Activated T-helper 2 cell treated with anti-CD3 and anti-CD28 coated beads, Interferon-gamma antibody, Interleukin-2, Interleukin-4, amounts not matched to agents 10 μg/mL and 5 μg/mL and 100 μg/mL, durations not matched to agents 14 hours and 24 hours and 36 hours (primary cell): ENCODE measurements at places on chromosomes 5 and 9.

DNA sequence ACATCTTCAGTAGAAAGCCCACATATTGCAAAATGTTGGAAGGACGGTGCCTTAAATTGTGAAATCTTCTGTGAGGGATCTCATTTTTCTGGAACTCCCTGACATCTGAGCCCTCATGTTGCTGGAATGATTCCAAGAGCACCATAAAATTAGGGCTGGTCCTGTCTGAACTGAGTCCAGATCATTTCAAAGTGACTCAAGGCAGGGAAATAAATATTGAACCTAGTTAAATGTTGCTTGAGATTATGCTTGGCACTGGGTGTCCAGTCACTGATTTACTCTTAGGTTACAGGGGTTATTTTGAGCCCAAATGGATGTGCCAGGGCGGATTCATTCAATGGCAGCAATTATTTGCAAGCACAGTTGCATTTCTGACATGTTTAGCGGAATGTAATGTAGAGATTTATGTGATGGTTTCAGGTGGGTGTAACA lies 437.0 kb downstream of the PIK3R1 start:
- DNase-seq, result no peak
- H3K27ac ChIP-seq, result no peak overlapping the region
- H3K27me3 ChIP-seq, result peaks cover 3% of the 10 kb centered on the region
- no peaks in the 10 kb centered on the region for H3K4me1 ChIP-seq
- H3K4me3 ChIP-seq, result no peak overlapping the region
- no peaks in the 10 kb centered on the region for H3K36me3 ChIP-seq

DNA sequence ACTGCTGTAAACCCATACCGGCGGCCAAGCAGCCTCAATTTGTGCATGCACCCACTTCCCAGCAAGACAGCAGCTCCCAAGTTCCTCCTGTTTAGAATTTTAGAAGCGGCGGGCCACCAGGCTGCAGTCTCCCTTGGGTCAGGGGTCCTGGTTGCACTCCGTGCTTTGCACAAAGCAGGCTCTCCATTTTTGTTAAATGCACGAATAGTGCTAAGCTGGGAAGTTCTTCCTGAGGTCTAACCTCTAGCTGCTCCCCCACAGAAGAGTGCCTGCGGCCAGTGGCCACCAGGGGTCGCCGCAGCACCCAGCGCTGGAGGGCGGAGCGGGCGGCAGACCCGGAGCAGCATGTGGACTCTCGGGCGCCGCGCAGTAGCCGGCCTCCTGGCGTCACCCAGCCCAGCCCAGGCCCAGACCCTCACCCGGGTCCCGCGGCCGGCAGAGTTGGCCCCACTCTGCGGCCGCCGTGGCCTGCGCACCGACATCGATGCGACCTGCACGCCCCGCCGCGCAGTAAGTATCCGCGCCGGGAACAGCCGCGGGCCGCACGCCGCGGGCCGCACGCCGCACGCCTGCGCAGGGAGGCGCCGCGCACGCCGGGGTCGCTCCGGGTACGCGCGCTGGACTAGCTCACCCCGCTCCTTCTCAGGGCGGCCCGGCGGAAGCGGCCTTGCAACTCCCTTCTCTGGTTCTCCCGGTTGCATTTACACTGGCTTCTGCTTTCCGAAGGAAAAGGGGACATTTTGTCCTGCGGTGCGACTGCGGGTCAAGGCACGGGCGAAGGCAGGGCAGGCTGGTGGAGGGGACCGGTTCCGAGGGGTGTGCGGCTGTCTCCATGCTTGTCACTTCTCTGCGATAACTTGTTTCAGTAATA lies at the start of gene FXN:
Gene FXN (plus strand): TSS at position 315 of the 871 bp plus-strand sequence. CDS start 31 bp downstream, at position 346.
- H3K27ac ChIP-seq, result peak within 1 kb of the TSS; percentile 84
- H3K27me3 ChIP-seq, result no peaks in the 10 kb centered on the region
- H3K4me3 ChIP-seq, result peak within 1 kb of the TSS; percentile 91

DNA sequence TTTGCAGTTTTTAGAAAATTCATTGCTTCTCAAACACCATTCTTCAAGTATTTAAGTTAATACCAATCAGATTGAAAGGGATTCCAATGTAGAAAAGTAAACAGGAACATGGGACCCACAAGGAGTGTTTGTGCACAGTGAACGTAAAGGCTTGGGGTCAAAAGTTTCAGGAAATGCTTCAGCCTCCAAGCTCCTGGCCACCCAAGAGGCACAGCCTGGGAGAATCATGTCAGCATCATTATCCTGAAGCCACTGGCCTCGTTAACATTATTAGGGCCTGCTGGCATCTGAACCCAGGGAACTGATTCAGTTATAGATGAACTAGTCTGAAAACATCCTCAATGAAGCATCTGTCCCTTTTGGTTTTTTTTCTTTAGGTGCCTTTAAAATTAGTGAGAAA lies 122.9 kb downstream of the NXNL2 start:
- no peak overlapping the region for H3K4me3 ChIP-seq
- DNase-seq, result no peak
- no peak overlapping the region for H3K27ac ChIP-seq
- peaks cover 16% of the 10 kb centered on the region for H3K27me3 ChIP-seq
- no peaks in the 10 kb centered on the region for H3K4me1 ChIP-seq
- no peaks in the 10 kb centered on the region for H3K36me3 ChIP-seq

GRCh38 chr9:132230605-132231004 lies 68.7 kb downstream of the NTNG2 start:
- H3K27me3 ChIP-seq, result no peaks in the 10 kb centered on the region
- H3K4me1 ChIP-seq, result no peaks in the 10 kb centered on the region
- no peak for DNase-seq
- H3K27ac ChIP-seq, result no peak overlapping the region

GRCh38 chr5:135211083-135211790 lies 177.2 kb upstream of the PITX1 start:
- no peaks in the 10 kb centered on the region for H3K4me1 ChIP-seq

- H3K27me3 ChIP-seq, result no peaks in the 10 kb centered on the region
- no peak for DNase-seq
- no peak overlapping the region for H3K27ac ChIP-seq
- no peaks in the 10 kb centered on the region for H3K4me1 ChIP-seq
Measured at GRCh38 chr9:130342714-130343085, 77.1 kb downstream of the HMCN2 start.

GRCh38 chr9:137441289-137441934 lies at the start of gene ENTPD8:
TSS of gene ENTPD8 (minus strand) at chr9:137441357. CDS start at chr9:137438285, 3,072 bp downstream.
- DNase-seq, result no peak
- H3K27ac ChIP-seq, result no peak within 1 kb of the TSS
- H3K4me3 ChIP-seq, result peak within 1 kb of the TSS; percentile 68
- H3K27me3 ChIP-seq, result peaks cover 11% of the 10 kb centered on the region

DNA sequence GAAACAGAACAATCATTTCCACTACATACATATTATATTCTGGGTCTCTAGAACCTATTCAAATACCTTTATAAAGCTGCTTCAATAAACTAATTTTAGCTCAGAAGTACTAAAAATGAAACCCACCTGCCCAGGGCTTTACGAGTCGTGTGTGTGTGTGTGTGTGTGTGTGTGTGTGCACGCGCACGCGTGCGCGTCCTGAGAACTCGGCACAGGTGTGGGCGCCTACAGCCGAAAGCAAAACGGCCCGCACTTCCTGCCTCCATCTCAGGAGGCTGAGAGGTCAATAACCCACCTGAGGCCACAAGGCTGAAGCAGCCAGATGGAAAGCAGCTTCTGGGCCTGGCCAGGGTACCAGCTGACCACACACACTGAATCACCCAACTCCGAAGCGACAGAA lies 3.0 kb downstream of the CLPTM1L start:
- no peaks in the 10 kb centered on the region for H3K27me3 ChIP-seq
- H3K4me3 ChIP-seq, result peak overlapping the region; percentile 8
- no peak overlapping the region for H3K27ac ChIP-seq
- H3K36me3 ChIP-seq, result peaks cover 48% of the 10 kb centered on the region
- DNase-seq, result no peak

GRCh38 chr5:175329976-175330375 lies 114.0 kb downstream of the DRD1 start:
- no peak overlapping the region for H3K4me3 ChIP-seq
- H3K27me3 ChIP-seq, result no peaks in the 10 kb centered on the region
- DNase-seq, result no peak
- H3K4me1 ChIP-seq, result no peaks in the 10 kb centered on the region
- no peak overlapping the region for H3K27ac ChIP-seq

GRCh38 chr5:128684961-128685360 lies 146.9 kb upstream of the FBN2 start:
- H3K4me1 ChIP-seq, result no peaks in the 10 kb centered on the region
- no peaks in the 10 kb centered on the region for H3K27me3 ChIP-seq
- no peak for DNase-seq

GRCh38 chr5:122356855-122357254 lies 44.8 kb downstream of the SNCAIP start:
- no peaks in the 10 kb centered on the region for H3K27me3 ChIP-seq
- H3K4me3 ChIP-seq, result no peak overlapping the region
- no peaks in the 10 kb centered on the region for H3K4me1 ChIP-seq

- no peak overlapping the region for H3K27ac ChIP-seq
- H3K4me3 ChIP-seq, result no peak overlapping the region
- H3K4me1 ChIP-seq, result no peaks in the 10 kb centered on the region
- DNase-seq, result no peak
- H3K36me3 ChIP-seq, result no peaks in the 10 kb centered on the region
- no peaks in the 10 kb centered on the region for H3K27me3 ChIP-seq
Measured at GRCh38 chr5:135135530-135136226, 101.7 kb upstream of the PITX1 start.

GRCh38 chr9:25935188-25935587 lies 256.9 kb upstream of the TUSC1 start:
- H3K27ac ChIP-seq, result no peak overlapping the region
- H3K27me3 ChIP-seq, result no peaks in the 10 kb centered on the region
- H3K4me3 ChIP-seq, result no peak overlapping the region
- H3K4me1 ChIP-seq, result no peaks in the 10 kb centered on the region
- no peak for DNase-seq
- H3K36me3 ChIP-seq, result no peaks in the 10 kb centered on the region
